ENCODE measurements at places on chromosomes 3 and 15.

DNA sequence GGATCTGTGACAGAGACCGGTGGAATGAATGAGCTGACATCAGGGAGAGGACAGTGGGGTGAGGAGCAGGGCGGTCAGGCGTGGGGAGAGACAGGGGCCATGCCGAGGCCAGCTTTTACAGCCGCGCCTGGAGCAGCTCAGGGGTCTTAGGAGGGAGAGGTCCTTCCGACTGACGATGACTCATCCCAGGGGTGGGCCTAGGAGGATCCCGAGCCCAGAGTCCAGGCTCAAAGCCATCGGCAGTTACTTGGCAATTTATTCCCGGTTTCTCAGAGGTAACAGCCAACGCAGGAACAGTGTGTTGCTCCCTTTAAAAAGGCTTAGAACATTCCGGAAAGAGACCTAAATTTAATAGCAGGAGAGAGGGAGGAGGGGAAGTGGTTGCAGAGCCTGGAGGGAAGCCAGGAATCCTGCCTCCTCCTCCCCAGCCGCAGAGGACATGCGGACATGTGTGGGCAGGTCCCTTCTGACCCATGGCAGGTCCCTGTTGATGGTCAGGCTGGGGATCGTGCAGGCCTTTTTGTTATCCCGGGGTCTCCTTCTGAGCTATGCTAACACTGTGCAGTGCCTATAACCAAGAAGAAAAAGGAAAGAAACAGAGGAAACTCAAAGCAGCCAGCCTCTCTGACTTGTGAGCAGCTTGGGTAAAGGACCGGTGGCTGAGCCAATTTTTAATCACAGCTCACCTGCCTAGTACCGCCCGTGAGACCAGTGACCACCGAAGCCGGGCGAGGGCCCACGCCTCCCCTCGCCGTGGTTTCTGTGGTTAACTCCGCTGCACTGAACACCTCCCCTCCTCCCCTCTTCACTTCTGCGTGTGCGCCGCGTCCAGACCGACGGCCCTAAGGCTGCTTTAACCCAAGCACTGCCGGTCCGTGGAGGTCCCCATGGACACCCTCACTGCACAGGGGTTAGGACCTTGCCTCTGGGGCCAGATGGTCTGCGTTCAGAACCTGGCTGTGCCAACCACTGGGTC, 392.4 kb upstream of the PROK2 start:
- no peak for DNase-seq

DNA sequence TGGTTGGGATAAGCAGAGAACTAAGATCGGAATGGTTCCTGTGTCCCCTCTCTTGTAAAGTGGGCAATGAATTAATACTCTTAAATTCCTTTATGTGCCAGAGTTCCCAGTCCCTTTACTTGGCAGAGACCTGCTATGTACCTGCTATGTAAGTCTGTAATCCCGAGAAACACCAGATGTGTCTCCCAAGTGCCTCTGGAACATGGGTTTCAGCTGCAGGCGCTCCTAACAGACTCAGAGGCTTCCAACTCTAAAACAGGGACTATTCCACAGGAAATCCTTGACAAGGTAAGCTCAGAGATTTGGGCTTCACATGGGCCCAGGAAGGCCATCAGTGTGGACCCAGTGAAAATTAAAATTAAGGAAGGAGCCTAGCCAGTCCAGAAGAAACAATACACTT, 117.7 kb upstream of the PLCL2 start:
- no peak for DNase-seq

GRCh38 chr3:170713653-170714052, 127.8 kb upstream of the SLC7A14 start:
- no peak for DNase-seq

- DNase-seq: no peak
Measured at GRCh38 chr15:92848852-92849598, 51.1 kb upstream of the CHD2 start.

Data from NCI-H1417 treated with DMSO at 0.1 percent for 48 hours (cell line).